Omental fat pad (tissue), 4 donors: ENCODE measurements at places on chromosomes 6 and 20.

GRCh38 chr6:84749181-84749580 is 15.2 kb downstream of the TBX18 start:
- DNase-seq = no peak

GRCh38 chr6:19839788-19840187 is 2.6 kb downstream of the ID4 start:
- no peak for DNase-seq

DNA sequence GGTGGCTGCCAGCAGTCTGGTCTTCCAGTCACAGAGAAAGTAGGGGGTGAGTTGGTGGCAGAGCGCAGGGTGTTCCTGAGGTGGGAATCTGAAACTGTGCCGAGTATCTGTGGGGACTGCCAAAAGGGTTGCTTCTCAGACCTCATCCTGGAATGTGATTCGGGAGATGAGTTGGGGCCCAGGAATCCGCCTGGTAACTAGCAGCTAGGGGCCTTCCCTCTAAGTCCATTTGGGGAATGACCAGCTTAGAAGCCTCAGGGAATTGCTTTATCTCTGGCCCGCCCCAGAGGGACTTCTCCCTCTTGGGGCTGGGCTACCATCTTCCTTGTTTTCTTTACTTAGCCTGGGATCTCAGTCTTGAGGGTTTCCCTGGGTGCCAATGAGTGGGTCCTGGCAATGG is 49.6 kb downstream of the MOCS1 start:
- DNase-seq = no peak

DNA sequence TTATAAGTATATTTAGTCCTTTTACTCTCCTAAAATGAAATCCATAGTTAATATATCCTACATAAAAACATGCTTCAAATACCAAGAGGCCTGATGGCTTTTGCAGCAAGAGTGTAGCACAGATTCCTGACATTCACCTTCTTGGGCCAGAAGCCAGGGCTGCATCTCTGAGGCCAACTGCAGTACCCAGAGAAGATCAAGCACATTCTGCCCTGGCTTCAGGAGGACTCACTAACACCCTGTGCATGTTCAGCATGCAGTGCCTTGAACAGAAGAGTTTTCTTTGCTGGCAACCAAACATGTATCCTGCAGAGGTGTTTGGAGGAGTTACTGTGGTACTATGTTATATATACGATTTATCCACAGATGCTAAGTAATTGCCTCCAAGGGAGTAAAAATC is 90.3 kb downstream of the FHL5 start:
- DNase-seq = no peak

- no peak for DNase-seq
Measured at GRCh38 chr6:111552241-111552744, 53.4 kb downstream of the TRAF3IP2 start.

- DNase-seq = no peak
Measured at GRCh38 chr6:138104618-138105213, 2.5 kb downstream of the PERP start.

DNA sequence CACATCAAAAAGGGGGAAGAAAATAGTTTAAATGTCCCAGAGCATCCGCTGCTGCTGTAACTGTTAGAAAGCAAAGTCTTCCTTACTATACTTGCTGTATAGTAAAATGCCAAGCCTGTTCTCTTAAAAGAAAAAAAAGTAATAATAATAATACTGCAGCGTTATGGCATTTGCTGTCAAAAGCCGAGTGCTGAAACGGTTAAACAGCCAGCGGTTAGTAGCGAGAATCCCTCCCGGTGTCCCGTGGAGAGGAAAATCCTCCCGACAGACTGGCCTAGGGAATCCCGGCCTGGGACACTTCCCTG is 19.5 kb upstream of the NFATC2 start:
- no peak for DNase-seq

DNA sequence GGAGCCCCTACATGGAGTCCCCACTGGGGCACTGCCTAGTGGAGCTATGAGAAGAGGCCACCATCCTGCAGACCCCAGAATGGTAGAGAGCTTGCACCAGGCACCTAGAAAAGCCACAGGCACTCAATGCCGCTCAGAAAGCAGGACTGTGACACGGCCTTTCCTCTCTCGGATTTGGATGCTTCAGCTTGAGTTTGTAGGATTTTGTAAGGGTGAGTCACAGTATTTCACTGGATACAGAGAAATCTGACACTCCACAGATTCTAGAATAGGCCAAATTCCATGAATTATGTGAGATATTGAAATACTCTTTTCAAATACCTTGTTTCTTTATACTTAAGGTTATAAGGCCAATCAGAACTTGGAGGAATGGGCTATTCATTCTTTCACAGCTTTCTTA is 424.5 kb downstream of the HTR1B start:
- DNase-seq = no peak

GRCh38 chr6:101876431-101876830 is 482.9 kb downstream of the GRIK2 start:
- no peak for DNase-seq

DNA sequence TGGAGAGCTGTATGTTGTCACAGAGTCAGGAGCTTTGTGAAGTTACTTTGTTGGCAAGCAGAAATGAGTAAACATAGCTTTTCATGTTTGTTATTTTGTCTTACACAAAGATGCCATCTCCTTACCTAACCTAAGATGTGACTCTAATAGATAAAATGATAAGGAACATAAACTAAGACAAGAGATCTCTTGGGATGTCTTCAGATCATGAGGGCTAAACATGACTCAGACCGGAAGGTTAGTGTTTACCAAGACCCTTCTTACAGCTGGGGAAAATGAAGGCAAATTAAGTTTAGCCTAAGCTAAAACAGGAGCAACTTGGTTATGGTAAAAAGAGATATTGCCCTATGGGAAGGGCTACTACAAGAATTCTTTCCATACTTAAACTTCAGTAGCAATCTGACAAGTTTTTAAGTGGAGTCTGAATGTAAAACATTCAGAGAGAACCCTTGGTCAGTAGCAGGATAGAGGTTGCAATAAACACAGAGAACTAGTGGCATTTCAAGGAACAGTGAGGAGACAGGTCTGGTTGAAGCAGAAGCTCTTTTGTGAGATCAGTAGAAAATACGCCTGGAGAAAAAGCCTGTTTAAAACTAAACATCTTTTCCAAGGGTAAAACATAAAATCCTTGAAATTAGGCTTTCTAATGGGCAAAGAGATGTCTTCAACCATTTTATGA is 29.9 kb downstream of the SGK1 start:
- DNase-seq = no peak

GRCh38 chr20:59006864-59007664 is at the start of gene CTSZ:
Gene CTSZ (minus strand): TSS chr20:59007254. CDS start chr20:59007128, 126 bp downstream.
- DNase-seq = no peak

- no peak for DNase-seq
Measured at GRCh38 chr6:166862287-166862977, 93.9 kb downstream of the RNASET2 start.

DNA sequence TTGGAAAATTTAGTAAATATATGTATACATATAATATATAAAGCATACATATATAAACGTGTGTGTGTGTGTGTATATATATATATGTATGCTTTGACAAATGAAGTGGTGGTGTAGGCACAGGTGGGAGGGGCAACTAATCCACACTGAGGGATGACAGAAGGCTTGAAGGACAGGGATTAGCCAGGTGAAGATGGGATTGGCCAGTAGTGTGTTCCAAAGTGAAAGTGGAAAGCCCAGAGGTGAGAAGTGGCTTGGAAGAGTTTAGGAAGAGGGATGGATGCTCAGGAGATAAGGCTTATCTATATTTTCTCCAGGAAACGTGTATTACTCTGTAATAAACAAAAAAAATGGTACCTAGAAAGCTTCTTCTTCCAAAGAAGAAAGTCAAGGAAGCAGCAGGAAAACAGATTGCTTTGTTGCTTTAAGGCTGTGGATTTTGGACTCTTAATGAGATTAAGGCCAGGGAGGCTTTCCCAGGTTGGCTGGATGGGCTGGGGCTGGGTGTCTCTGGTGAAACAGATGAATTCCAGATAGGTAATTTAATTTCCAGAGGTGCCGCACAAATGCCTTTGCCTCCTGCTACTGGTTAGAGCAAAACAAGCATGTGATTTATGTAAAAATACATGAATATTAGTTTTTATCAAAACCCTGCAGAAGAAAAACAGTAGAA is 63.9 kb downstream of the JARID2 start:
- DNase-seq = no peak

- no peak for DNase-seq
Measured at GRCh38 chr6:41652866-41653652, 14.8 kb downstream of the MDFI start.

DNA sequence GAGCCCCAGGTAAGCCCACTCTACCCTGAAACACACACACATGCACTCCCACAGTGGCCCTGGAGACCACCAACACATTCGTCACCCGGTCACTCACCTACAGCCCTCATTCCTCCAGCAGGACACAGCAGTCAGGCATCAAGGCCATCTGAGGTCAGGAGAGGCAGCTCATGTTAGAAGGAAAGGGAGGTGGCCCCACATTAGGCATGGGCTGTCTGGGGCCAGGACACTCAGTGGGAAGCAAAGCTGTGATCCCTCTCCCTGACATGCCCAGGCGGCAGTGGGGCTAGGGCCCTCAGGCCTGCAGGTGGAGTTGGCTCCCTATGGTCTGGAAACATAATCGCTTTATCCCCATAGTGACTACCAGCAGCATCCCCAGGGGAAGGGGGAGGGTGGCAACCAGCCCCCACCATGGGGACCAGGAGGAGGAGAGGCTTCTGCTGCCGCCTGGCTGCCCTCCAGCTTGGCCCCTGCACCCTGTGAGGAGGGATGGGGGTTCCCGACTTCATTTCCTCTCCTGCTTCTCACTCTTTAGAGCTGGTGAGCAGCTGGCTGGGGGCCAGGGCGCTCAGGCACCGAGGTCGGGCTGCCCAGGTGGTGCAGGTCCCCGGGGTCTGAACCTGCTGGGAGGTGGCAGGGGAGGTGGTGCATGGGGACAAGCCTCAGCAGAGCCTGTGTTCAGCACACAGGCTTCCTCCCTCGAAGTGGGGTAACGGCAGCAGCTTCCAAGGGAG is 76.6 kb upstream of the CST7 start:
- DNase-seq = no peak
